IPS-NIHi11 (cell line): ENCODE measurements at places on chromosomes 4 and X.

GRCh38 chr4:68445111-68445510, 2.2 kb upstream of the TMPRSS11E start:
- no peak for DNase-seq

DNA sequence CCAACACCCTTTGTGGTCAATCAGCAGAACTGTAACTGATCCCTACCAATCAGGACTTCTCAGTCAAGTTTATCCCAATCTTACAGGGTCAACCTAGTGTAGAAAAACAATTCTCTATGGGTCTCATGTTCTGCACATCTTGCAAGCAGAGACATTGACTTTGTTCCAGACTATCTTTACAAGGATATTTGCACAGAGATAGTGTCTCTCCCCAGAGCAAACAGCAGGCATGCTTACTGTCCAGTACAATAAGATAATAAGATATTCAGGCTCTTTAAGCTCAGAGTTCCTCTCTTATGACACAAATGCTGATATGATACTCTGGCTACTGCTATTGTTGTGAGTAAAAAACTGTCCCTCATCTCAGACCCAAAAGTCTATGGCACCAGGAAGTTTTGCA, 53.2 kb downstream of the ACSL4 start:
- DNase-seq: no peak

GRCh38 chr4:183505611-183506388, 942 bp downstream of the ING2 start:
- DNase-seq: peak; percentile 88

DNA sequence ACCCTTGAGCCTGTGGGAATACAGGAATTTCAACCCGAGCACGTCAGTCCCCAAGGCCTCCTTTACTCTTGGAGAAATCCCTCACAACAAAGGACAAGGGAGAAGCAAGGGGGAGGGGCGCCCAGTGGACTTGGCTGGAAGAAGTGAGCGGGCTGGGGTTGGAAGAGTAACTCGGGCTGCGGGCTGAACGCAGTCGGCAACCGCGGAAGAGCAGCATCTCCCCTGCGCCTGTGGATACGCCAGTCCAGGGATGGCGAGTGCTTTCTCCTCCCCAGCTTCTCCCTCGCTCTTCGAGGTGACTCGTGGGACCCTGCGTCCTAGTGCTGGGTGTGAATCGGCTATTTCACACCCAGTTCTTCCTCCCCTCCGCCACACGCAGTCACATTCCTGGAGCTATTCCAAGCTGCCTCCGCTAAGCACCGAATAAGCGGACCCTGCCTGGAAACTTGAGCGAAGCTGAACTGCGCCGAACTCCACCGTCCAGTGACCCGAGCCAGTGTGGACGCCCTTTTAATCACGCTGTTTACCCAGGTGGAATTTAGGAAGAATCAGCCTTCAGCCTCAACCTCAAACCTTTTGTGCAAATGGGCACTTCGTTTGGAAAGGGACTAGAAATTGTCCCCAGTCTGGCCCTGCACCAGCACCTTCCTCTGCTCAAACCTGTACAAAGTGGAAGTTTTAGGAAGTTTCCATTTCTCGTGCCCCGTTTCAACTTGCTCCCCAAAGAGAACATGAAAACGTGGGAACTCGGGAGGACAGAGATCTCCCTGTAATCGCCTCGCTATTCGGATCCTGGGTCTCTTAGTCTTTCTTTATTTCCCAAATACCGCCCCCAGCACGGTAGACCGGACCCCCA, 64.3 kb upstream of the WDR17 start:
- DNase-seq: peak; percentile 84

DNA sequence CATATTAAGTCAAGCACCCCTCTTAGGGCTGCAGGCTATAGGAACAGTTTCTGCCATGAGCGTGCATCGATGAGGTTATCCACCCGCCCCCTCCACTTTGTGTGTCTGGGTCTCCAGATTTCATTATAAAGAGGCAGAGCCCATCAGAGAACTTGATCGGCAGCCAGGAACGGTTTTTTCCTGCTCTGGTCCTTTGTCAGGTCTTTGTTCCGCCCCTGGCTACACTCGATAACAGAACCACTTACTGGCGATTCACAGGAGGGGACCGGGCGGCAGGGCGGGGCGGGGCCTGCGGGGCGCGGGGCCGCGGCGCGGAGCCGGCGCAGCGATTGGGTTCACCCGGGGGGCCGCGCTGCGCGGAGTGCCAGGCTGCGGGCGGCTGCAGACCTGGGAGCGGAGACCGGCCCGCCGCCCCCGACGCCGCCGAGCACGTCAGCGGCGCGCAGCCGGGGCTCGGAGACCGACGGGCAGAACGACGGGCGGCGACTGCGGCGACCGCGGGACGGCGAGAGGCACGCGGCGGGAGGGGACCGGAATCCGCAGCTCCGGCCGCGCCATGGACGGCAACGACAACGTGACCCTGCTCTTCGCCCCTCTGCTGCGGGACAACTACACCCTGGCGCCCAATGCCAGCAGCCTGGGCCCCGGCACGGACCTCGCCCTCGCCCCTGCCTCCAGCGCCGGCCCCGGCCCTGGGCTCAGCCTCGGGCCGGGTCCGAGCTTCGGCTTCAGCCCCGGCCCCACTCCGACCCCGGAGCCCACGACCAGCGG, at the start of gene SLC10A4:
Gene SLC10A4 (plus strand): TSS at position 338 of the 771 bp plus-strand sequence. CDS start 219 bp downstream, at position 557.
- peak; percentile 83 for DNase-seq

GRCh38 chrX:39165185-39165584, 363.9 kb downstream of the MID1IP1 start:
- DNase-seq: no peak

DNA sequence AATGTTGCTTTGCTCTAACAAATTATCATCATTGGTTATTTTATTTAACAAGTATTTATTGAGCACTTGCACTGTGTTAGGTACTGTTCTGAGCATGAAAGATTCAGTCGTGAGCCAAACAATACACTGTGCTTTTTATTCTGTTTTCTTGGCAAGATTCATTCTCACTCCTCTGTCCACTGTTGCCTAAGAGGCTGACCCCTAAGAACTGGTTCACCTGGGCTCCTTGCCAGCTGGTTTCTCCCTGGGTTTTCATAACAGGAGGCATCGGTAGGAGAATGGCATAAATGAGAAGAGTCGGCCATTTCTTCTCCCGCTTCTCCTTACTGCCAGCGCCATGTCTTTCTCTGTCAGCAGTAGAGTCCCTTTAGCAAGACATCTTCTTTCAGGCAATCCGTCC, 243.7 kb upstream of the DIAPH2 start:
- DNase-seq: no peak

- peak; percentile 37 for DNase-seq
Measured at GRCh38 chrX:133005042-133005441, 46.6 kb upstream of the HS6ST2 start.

GRCh38 chr4:80322716-80323115, 12.8 kb upstream of the CFAP299 start:
- DNase-seq: no peak

DNA sequence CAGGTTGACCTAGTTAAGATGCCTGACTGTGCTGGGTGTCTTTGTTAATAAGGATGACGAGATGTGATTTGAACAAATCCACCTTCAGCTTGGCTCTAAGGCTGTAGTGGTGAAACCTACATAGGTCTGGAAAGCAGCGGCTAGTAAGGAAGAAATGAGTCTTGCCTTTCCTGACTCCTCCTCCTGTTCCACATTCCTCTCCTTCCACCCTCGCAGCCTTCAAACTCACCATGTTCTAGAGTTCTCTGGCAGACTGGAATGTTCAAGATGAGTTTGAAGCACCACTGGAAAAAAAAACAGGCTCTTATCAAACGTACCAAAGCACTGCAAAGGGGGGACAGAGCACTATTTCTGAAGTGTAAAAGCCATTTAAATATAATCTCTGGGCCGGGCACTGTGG, 395.4 kb downstream of the BMPR1B start:
- DNase-seq: no peak

DNA sequence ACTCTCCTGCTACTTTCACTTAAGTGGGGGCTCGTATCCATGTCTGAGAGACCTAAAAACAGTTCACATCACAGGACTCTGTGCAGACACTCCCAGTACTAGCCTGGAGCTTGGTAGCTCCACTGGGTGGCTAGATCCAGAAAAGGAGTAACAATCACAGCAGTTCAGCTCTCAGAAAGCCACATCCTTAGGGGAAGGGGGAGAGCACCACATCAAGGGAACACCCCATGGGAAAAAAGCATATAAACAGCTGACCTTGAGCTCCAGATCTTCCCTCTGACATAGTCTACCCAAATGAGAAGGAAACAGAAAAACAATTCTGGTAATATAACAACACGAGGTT, 175.8 kb downstream of the FAM13A start:
- DNase-seq: no peak

GRCh38 chrX:154818916-154819770, 13.9 kb upstream of the MPP1 start:
- no peak for DNase-seq

DNA sequence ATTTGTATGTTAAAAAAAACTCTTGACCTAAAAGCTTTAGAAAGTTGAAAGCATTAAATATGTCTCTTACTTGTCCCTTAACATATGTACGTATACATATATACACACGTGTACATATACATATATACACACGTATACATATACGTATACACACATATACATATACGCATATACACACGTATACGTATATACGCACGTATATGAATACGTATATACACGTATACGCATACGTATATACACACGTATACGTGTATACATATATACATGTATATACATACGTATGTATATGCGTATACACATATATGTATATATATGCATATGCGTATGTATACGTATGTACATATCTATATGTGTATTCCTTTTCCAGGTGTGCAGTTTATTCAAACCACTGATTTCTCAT, 3.8 kb downstream of the KDM6A start:
- no peak for DNase-seq
